Effector CD4-positive, alpha-beta T cell (primary cell): ENCODE measurements at places on chromosomes 3 and 15.

DNA sequence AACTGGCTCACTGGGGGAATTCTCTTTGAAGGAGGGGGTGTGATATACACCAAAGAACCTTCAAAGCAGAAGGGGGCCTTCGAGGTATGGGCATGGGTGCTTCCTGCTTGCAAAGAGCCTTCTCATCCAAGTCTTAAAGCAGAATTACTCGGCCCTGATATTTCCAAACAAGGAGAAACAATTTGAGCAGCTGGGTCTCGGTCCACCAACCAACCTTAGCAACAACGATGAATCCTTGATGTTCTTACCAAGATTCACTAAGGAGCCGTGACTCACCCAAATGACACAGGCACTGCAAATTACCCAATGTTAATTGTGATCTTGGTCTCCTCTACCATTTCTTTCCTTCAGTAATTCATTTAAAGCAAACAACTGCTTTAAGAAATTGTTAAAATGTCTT lies 7.7 kb downstream of the HOMER2 start:
- no peak for DNase-seq

DNA sequence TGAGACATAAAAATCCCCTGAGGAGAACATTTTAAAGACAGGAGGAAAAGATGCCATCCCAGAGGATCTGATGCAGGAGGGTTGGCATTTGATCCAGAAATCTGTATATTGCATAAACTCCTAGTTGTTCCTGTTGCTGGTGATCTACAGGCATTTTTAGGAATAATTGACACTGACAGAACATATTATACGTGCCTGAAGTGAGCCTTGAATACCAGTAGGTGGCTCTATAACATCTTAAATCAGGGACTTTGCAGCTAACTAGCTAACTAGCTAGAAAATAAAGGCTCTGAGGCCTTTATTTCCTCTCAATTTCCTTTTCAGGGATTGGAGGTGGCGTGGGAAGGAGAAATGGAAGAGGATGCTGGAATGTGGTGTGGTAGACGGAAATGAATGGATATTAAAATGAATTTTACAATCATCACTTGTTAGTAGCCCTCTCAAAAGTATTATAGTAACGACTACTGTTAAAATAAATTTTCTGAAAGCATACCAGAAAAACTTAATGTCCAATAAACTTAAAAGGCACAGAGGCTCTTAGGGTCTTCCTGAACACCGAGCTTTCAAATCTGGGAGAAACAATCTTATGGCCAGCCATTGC lies 73.8 kb upstream of the ZBED2 start:
- no peak for DNase-seq

DNA sequence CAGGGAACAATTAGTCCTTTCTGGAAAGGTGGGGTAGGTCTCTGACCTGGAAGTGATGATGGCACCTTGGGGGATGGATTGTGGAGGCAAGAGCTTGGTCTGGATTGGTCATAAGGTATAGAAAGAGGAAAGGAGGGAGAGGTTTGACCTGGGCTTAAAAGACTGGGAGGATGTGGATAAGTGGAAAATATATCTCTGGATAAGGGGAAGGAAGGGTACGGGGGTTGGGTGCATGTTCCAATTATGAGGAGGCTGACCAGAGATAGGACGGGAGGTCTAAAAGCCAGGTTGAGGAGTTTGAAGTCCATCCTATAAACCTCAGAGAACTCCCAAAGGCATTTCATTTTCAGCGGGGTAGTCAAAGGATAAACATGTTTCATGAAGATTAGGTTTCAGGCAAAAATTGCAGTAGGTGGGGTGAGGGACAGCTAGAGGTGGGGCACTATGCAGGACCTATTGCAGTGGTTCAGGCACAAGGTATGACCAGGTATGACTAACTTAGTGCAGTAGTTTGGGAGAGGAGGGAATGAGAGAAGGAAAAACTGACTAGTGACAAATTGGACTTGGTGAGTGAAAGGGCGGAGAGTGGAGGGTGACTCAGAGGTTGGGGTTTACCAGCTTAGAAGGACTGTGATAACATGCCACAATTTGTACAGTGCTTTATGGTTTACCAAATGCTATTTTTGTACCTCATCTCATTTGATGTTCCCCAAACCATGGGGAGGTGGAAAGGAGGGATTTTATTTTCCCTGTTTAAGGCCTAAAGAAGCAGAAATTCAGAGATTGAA lies 10.7 kb downstream of the PDE8A start:
- DNase-seq = no peak

DNA sequence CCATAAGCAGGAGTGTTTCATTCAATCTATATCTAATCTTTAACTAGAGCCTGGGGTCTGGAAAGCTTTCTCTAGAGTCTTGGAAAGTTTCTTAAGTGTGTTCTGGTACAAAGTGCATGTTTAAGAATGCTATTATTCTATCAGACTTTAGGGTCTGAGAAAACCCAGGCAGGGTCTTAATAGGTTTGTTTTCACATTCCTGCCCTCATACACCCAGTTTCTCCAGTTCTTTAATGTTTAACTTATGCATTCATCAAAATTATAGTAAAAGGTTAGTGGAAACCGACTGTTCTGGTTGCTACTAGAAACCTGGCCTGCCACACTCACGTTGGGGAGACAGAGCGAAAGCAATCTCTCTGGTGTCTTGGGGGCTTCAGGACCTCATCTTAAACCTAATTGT lies 102.9 kb upstream of the WDR72 start:
- no peak for DNase-seq

DNA sequence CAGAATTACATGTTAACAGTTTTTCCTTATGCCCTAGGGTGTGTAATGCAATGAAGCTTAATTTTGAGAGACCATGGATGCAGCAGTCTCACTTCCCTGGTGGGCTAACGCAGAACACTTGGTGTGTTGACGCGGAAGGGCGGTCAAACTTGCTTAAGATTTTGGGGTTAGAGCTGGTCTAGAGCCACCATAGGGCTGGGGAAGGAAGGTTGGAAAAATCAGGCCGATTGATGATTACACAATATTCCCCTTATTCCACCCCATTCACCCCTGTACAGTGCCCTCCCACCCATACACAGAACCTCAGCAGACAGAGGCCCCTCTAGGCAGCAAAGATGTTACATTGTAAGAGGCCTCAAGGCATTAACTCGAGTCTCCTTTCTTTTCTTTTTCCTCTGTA lies 24.3 kb downstream of the VGLL4 start:
- no peak for DNase-seq
